ENCODE measurements at places on chromosomes 1 and 21. TPM values are rescaled to one million over a fixed set of nuclear protein-coding genes. Genes with fewer than 3 reads are reported as not detected.

SHISA4 gene
- total RNA-seq, result 0.63 TPM

NBPF20 gene
- total RNA-seq, result 1.7 TPM

PRPF38A gene
- total RNA-seq, result 26.6 TPM

RHOU gene
- 15.3 TPM for total RNA-seq

ZC3H11A gene
- total RNA-seq, result 160 TPM

TDRD5 gene
- total RNA-seq, result 0.10 TPM

FCER1A gene
- 16.5 TPM for total RNA-seq

OPRD1 gene
- not detected for total RNA-seq

CIART gene
- total RNA-seq, result 1.2 TPM

MTMR11 gene
- 22.9 TPM for total RNA-seq

TMEM269 gene
- total RNA-seq, result 1.0 TPM

RGL1 gene
- total RNA-seq, result 1.5 TPM

CHIT1 gene
- 0.42 TPM for total RNA-seq

RGS18 gene
- 263 TPM for total RNA-seq

PLXNA2 gene
- total RNA-seq, result 2.6 TPM

UBL4B gene
- total RNA-seq, result not detected

SLC22A15 gene
- total RNA-seq, result 6.4 TPM

LCE1D gene
- total RNA-seq, result not detected

MRAP gene
- total RNA-seq, result not detected

RXFP4 gene
- total RNA-seq, result not detected

ZBTB18 gene
- total RNA-seq, result 57.5 TPM

RHD gene
- total RNA-seq, result 1.2 TPM

FMO5 gene
- 3.5 TPM for total RNA-seq

HTR6 gene
- 0.31 TPM for total RNA-seq

SRGAP2C gene
- 10.6 TPM for total RNA-seq

PADI4 gene
- 8.2 TPM for total RNA-seq

TNFRSF9 gene
- total RNA-seq, result 2.4 TPM

TRPM2 gene
- total RNA-seq, result 2.2 TPM

PIGR gene
- not detected for total RNA-seq

GABRD gene
- total RNA-seq, result not detected

NTNG1 gene
- total RNA-seq, result 1.6 TPM

KRTAP19-1 gene
- not detected for total RNA-seq

CTH gene
- 1.8 TPM for total RNA-seq

CFAP45 gene
- total RNA-seq, result 2.4 TPM

PYHIN1 gene
- total RNA-seq, result 35.6 TPM

NBPF4 gene
- not detected for total RNA-seq

MFAP2 gene
- total RNA-seq, result not detected

SLC44A3 gene
- total RNA-seq, result 0.10 TPM

INSRR gene
- not detected for total RNA-seq

ZNF362 gene
- 11.8 TPM for total RNA-seq

CD5L gene
- not detected for total RNA-seq

HSF2BP gene
- 0.42 TPM for total RNA-seq

CD48 gene
- total RNA-seq, result 996 TPM

Data from mononuclear cell (primary cell).